ENCODE measurements at places on chromosomes 7 and 10.

GRCh38 chr10:13950543-13950939 is 363.8 kb downstream of the PRPF18 start:
- DNase-seq: no peak

DNA sequence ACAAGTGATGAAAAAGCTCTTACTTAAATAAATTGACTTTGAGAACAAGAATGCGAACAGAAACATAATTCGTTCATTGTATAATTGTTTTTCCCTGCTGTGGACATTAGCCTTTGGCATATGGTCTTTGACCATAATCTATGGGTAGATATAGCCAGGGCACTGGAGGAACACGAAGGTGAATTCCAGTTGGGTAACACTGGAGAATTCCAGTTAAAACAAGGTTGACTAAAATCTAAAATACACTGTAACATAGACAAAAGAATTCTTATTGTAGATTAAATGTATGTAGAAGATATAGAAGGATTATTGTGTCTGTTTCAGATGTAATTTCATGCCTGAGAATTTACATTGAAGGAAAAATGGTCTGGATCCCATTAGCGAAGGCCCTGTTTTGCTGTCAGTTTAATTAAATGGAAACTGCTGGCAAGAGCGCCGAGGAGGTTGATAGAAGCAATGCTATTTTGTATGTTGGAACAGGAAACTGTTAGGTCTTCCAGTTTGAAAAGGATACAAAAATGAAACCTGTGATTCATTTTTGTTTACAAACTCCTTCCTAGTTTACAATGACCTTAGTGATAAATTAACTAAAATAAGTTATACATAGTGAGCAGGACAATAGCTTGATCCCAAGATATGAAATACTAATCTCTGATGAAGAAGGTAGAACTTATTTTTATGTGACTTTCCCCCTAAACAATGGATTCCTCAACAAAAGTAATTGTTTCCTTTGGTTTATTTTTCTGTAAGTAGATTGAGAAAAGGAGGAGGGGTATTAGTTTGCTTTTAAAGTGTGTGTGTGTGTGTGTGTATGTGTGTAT is 68.9 kb downstream of the ARID5B start:
- DNase-seq: no peak

- no peak for DNase-seq
Measured at GRCh38 chr10:14564268-14564744, 210.4 kb downstream of the FAM107B start.

GRCh38 chr10:85570871-85571270 is 795.7 kb downstream of the GRID1 start:
- no peak for DNase-seq

DNA sequence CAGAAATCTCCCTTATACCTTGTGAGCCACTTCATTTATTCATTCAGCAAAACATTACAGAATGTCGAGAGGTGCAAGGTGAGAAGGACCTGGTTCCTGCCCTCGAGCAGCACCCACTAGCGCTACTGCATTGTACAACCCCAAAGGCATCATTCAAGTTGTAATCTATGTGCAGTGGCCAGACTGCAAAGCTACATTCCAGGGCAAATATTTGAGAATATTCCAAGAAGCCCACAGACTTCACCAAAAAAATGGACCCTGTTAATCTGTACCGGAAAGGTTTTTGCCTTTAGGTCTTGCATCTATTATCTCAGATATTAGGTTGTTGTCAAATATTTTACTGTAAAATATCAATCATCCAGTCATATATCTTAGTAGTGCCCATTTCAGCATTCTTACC is 295.4 kb upstream of the FZD1 start:
- no peak for DNase-seq

GRCh38 chr10:22712956-22713852 is 1.2 kb downstream of the PIP4K2A start:
- DNase-seq: no peak

GRCh38 chr7:103297837-103298179 is 573 bp downstream of the PMPCB start:
- no peak for DNase-seq

DNA sequence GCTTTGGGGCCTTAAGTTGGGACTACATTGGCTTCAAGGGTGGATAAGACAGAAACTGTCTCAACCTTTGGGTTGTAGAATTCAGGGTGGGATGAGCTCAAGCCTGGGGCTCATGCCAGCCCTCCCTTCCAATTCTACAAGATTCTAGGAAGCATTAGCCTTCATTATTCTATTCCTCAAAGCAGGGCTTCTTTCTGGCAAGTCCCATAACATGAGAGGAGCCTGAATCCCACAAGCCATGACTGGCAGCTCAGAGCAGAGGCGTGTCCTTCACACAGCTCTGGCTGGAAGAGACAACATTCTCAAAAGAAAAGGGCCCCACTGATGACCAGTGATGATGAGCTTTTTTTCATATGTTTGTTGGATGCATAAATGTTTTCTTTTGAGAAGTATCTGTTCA is 187.6 kb downstream of the PLXNA4 start:
- DNase-seq: no peak

DNA sequence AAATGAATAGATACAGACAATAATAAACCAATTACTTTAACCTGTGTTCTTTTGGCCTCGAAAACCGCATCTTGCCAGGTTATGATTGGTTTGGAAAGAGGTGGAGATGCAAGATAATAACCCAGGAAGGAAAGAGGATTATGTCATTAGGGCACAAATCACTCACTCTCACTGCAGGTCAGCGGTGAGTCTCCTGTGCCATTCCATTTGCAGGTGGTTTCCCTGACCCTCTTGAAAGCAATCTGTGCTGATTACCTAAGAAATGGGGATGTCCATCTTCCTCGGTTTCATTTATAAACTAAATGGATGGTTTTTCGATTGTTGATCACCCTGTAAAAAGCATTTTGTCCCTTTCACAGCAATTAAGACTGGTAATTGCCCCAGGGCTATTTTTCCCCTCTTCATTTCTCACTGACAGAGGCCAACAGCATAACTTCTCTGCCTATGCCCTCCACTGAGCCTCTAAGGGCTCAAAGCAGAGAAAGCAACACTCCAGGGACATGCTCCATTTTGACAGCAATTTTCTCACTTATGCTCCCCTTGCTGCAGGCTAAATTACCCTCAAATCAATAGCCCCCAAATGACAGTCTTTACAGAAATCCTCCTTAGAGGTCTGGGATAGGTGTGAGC is 257.5 kb downstream of the IPMK start:
- DNase-seq: no peak

DNA sequence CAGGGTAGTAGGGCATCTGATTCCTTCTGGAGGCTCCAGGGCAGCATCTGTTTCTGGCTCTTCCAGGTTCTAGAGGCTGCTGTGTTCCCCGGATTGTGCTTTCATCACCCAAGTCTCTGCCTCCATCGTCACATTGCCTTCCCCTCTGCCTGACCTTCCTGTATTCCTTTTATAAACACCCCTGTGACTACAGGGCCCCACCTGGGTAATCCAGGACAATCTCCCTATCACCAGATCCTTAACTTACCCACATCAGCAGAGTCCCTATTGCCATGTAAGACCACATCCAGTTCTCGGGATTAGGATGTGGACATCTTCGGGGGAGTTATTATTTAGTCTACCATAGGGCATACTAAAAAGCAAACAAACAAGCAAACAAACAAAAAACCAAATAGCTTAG is 39.4 kb upstream of the AGR3 start:
- no peak for DNase-seq

DNA sequence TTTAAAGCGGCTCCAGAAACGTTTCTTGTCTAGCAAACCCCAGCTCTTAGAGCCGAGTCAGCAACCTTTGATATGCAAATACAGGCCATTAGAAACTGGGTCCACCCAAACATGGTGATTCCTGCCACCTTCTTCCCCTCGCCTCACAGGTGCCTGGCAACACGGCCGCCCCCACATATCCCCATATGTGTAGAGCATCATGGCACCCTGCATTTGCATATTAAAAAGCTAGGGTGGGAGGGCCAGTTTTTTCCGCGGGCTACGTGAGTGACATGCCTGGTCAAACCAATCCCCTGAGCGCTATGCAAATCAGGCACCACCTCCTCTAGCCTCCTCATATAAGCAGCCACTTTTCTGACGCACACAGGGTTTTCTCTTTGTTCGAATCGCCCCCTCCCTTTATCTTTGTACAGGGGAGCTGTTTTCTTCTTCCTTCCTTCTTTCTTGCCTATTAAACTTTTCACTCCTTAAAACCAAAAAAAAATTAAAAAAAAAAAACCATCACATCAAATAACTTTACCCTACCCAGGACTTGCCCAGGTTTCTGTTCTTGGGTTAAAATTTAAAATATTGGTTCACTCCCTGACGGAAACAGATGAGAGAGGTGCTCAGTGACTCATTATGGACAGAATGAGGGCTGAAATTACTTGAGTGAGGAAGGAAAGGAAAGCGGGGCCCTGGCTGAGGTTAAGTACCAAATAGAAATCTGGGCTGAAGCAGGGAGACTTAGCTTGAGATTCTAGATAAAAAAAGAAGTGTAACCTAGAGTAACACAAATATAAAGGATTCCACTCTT is 59.8 kb downstream of the COA1 start:
- no peak for DNase-seq

DNA sequence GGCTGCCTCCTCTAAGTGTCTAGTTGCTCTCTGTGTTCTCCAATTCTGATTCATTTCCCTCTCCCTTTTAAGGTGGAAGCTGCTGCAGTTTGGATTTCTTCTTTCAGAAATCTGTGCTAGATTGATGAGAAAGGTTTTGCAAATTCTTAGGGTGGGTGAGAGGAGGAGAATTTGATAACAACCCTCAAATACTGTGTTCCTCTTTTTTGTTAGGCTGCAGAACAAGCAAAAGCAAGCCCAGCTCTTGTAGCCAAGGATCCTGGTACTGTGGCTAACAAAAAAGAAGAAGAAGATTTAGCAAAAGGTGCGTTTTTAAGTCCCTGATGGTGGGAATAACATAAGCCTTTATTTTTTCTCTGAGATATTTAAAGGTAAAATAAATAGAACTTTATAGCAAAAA is 49.1 kb downstream of the STAM start:
- no peak for DNase-seq

DNA sequence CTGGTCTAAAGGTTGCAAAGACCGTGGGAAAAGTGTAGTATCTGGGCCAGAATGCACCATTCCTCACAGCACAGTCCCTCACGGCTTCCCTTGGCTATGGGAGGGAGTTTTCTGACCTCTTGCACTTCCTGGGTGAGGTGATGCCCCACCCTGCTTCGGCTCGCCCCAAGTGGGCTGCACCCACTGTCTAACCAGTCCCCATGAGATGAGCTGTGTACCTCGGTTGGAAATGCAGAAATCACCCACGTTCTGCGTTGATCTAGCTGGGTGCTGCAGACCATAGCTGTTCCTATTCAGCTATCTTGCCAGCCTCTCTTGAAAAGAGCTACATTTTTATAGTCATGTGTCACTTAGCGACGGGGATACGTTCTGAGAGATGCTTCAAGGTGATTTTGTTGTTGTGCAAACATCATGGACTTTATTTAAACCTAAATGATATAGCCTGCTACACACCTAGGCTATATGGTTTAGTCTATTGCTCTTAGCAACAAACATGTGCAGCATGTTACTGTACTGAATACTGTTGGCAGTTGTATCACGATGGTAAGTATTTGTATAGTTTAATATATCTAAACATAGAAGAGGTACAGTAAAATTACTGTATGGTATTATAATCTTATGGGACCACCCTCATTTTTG is 120.0 kb downstream of the PPP1R9A start:
- DNase-seq: peak; percentile 33

DNA sequence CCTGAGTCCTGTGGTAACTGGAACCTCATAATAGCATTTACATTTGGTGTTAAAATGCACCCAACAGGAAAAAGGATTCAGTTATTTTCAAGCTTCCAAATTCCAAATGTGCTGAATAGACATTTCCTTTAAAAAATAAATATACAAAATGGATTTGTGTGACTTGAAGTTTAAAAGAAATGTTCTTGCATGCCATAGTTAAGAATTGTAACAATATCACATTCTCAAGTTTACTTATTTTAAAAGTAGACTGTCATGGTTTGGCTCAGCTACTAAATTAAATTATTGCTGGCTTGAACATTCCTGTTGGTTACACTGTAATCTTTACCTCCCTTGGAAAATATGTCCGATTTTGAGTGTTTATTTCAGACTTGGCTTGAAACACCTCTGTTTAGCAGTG is 31.5 kb downstream of the BICC1 start:
- DNase-seq: no peak

GRCh38 chr7:11006291-11006690 is 32.6 kb downstream of the PHF14 start:
- no peak for DNase-seq

GRCh38 chr10:53619671-53620070 is 847.1 kb upstream of the MBL2 start:
- DNase-seq: peak; percentile 37

GRCh38 chr10:88196291-88196690 is 332.9 kb downstream of the PTEN start:
- no peak for DNase-seq

GRCh38 chr7:44764665-44765578 is 16.3 kb downstream of the ZMIZ2 start:
- DNase-seq: no peak

GRCh38 chr7:131119381-131119780 is 208.3 kb upstream of the MKLN1 start:
- no peak for DNase-seq

DNA sequence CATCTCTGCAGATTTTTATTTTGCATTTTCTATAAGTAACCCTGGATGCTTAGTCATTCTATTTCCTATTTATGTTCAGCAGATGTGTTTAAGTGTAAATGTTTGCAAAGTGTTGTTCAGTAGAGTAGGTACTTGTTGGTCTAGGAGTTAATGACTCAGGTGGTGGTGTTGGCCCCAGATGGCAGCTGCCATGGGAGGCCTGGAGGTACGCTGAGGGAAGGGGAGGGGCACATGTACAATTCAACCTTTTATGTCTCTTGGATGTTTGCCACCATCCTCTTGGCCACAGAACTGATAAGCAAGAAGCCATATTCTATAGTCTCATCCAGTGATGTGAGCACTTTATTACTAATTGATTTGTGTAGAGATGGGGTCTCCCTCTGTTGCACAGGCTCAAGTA is 68.1 kb upstream of the SLC39A12 start:
- DNase-seq: no peak

GRCh38 chr10:93208717-93209464 is 135.2 kb downstream of the CYP26A1 start:
- DNase-seq: no peak

- DNase-seq: no peak
Measured at GRCh38 chr7:139635526-139636302, 112.2 kb downstream of the CLEC2L start.

All from LoVo (cell line).